Cardiac atrium fibroblast (primary cell): ENCODE measurements at places on chromosomes 11 and 22. TPM values are rescaled to one million over a fixed set of nuclear protein-coding genes. Genes with fewer than 3 reads are reported as not detected.

Gene FGF19
- total RNA-seq = not detected in 2 replicates

Gene SYCE3
- not detected in 2 replicates for total RNA-seq

Gene ABTB2
- total RNA-seq = 2.3 and 5.7 TPM in 2 replicates

Gene C11orf52
- total RNA-seq = 0.65 and 4.3 TPM in 2 replicates

Gene FAM181B
- 0.18 TPM in 1 of 2 replicates, not detected in the other for total RNA-seq

Gene TRAF6
- 6.8 and 7.0 TPM in 2 replicates for total RNA-seq

Gene ACR
- not detected in 2 replicates for total RNA-seq

Gene CYP2D6
- total RNA-seq = 0.18 TPM in 1 of 2 replicates, not detected in the other

Gene RAG2
- total RNA-seq = not detected in 2 replicates

Gene C11orf87
- not detected in 2 replicates for total RNA-seq

Gene SPDYC
- not detected in 2 replicates for total RNA-seq

Gene GVQW3
- under 0.01 and 0.18 TPM in 2 replicates for total RNA-seq

Gene CALCA
- total RNA-seq = not detected in 2 replicates

Gene EMID1
- 0.32 and 1.3 TPM in 2 replicates for total RNA-seq

Gene GLYAT
- not detected in 2 replicates for total RNA-seq

Gene GRM5
- not detected in 2 replicates for total RNA-seq

Gene OR8K3
- total RNA-seq = not detected in 2 replicates

Gene SORL1
- total RNA-seq = 0.36 and 0.81 TPM in 2 replicates

Gene NUDT8
- total RNA-seq = 4.1 and 14.6 TPM in 2 replicates

Gene BTG4
- total RNA-seq = not detected in 2 replicates

Gene GGT1
- 0.54 TPM in 1 of 2 replicates, not detected in the other for total RNA-seq

Gene MUC15
- total RNA-seq = not detected in 2 replicates
